Hair follicular keratinocyte (primary cell): ENCODE measurements at places on chromosomes 4 and X. TPM values are rescaled to one million over a fixed set of nuclear protein-coding genes. Genes with fewer than 3 reads are reported as not detected.

The TMEM35A gene
- total RNA-seq = not detected in 2 replicates

The SCML2 gene
- total RNA-seq = 0.49 and 0.62 TPM in 2 replicates

The PCDH19 gene
- not detected in 2 replicates for total RNA-seq

The TMSB15B gene
- 7.8 and 18.3 TPM in 2 replicates for total RNA-seq

The SLC4A4 gene
- total RNA-seq = 0.46 and 0.86 TPM in 2 replicates

The CABS1 gene
- not detected in 2 replicates for total RNA-seq

The NSG1 gene
- total RNA-seq = 20.4 and 24.8 TPM in 2 replicates

The HCCS gene
- 11.9 and 17.3 TPM in 2 replicates for total RNA-seq

The AFP gene
- total RNA-seq = not detected in 2 replicates

The SPARCL1 gene
- total RNA-seq = not detected in 2 replicates

The SLC2A9 gene
- 59.2 and 68.3 TPM in 2 replicates for total RNA-seq

The EFNB1 gene
- total RNA-seq = 224 and 293 TPM in 2 replicates

The MSANTD1 gene
- total RNA-seq = 0.23 TPM in 1 of 2 replicates, not detected in the other

The SRP72 gene
- 77.5 and 84.0 TPM in 2 replicates for total RNA-seq

The PPAT gene
- 17.5 and 19.3 TPM in 2 replicates for total RNA-seq

The PCDH18 gene
- total RNA-seq = under 0.01 and 0.42 TPM in 2 replicates

The INTU gene
- 2.0 TPM in 2 replicates for total RNA-seq

The AMTN gene
- 0.15 and 0.23 TPM in 2 replicates for total RNA-seq

The VCX2 gene
- total RNA-seq = not detected in 2 replicates

The SMIM43 gene
- total RNA-seq = not detected in 2 replicates

The ATP6AP2 gene
- 82.5 and 131 TPM in 2 replicates for total RNA-seq

The CTAG2 gene
- not detected in 2 replicates for total RNA-seq

The TMEM150C gene
- total RNA-seq = 0.16 and 0.19 TPM in 2 replicates

The CITED1 gene
- total RNA-seq = not detected in 2 replicates

The FREM3 gene
- not detected in 2 replicates for total RNA-seq

The IRS4 gene
- not detected in 2 replicates for total RNA-seq

The STS gene
- total RNA-seq = 0.61 and 0.86 TPM in 2 replicates

The DNAJB14 gene
- 14.0 and 18.2 TPM in 2 replicates for total RNA-seq

The LRPAP1 gene
- total RNA-seq = 138 and 175 TPM in 2 replicates

The TLL1 gene
- 3.7 and 9.5 TPM in 2 replicates for total RNA-seq

The IQCM gene
- total RNA-seq = not detected in 2 replicates

The SMIM10L2A gene
- 0.80 and 2.0 TPM in 2 replicates for total RNA-seq

The ATP10D gene
- total RNA-seq = 27.3 and 33.7 TPM in 2 replicates

The GRID2 gene
- total RNA-seq = not detected in 2 replicates

The LDOC1 gene
- total RNA-seq = 5.5 and 11.6 TPM in 2 replicates

The NOX1 gene
- total RNA-seq = not detected in 2 replicates

The MAGEE2 gene
- total RNA-seq = not detected in 2 replicates

The ATP7A gene
- total RNA-seq = 2.3 and 2.6 TPM in 2 replicates

The SASH3 gene
- not detected in 2 replicates for total RNA-seq

The SCOC gene
- 66.4 and 72.4 TPM in 2 replicates for total RNA-seq

The CTSO gene
- 1.7 and 3.7 TPM in 2 replicates for total RNA-seq

The SMIM10 gene
- 0.27 TPM in 1 of 2 replicates, not detected in the other for total RNA-seq

The SERTM2 gene
- not detected in 2 replicates for total RNA-seq

The SPCS3 gene
- total RNA-seq = 106 and 118 TPM in 2 replicates

The CNGA1 gene
- total RNA-seq = 0.08 and 0.19 TPM in 2 replicates

The L1CAM gene
- total RNA-seq = 3.0 and 9.4 TPM in 2 replicates

The GAGE12E gene
- not detected in 2 replicates for total RNA-seq

The RAB33A gene
- not detected in 2 replicates for total RNA-seq

The NLGN3 gene
- total RNA-seq = not detected in 2 replicates

The UPF3B gene
- 2.7 and 2.9 TPM in 2 replicates for total RNA-seq

The KLHL34 gene
- 0.31 and 0.34 TPM in 2 replicates for total RNA-seq

The GLRA2 gene
- not detected in 2 replicates for total RNA-seq

The H2BW2 gene
- total RNA-seq = not detected in 2 replicates

The GLUD2 gene
- total RNA-seq = 0.23 and 0.27 TPM in 2 replicates
